ENCODE measurements at places on chromosomes 7 and 10.

DNA sequence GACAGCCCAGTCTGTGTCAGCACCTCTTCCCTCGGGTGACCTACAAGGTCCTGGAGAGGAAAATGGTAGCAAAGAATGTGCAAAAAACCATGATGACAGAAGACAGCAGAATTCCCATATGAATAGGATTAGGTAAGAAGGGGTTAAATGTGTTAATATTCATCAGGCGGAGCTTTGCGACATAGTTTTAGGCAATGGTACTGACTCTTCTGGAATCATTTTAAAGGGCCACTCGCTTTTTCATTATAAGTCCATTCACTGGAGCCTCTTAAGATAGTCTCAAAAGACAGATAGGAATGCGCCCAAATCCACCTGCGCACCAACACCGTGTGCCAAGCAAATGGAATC is 38.2 kb downstream of the DLG5 start:
- no peak for DNase-seq

- DNase-seq = no peak
These were observed 73.2 kb upstream of the PDK4 start for GRCh38 chr7:95669513-95669912.

DNA sequence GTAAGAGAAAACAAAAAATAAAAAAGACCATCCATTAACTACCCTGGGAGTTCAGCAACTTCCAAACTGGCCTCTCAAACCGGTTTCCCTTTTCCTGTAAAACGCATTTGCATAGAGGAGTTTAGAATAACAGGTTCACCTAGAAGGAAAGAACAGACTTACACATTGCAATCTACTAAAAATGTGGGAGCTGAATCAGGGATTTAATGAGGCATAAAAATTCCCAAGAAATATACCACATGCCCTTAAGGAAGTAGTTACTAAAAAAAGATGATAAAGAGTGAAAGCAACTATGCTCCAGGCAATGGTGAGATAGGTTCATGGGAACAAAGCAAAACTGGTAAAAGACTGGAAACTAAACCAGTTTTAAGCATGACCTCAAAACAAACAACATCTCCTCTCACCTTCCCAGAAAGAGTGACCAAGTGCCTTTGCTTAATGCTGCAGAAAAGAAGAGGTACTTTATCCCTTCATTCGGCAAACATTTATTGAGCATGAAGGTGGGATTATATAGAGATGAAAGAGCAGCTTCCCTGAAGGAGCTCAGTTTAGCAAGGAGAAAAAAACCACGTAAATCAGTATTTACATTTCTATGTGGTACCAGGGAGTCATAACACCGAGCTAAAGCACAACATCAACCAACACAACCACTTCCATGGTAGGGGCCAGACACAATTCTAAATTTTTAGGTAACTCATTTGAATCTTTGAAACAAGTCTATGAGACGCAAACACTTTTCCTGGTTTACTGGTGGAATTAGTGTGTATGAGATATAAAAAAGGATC is 152.8 kb downstream of the SGMS1 start:
- no peak for DNase-seq

- no peak for DNase-seq
These were observed 177.1 kb upstream of the CTBP2 start for GRCh38 chr10:125337510-125337909.

DNA sequence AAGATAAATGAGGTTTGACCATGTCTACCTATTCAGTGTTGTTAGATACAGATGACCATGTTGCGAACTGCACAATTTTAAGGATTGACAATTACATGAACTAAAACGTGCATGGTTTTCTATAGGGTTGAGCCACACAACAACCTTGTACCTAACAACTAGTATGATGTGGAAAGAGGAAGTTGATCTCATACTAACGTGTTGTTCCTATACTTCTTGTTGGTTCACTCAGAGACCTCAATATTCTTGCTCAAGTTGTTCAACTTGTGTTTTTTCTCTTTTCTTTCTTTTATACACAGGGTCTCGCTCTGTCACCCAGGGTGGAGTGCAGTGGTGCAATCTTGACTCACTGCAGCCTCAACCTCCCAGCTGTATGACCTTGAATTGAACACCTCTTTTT is 6.1 kb upstream of the KEL start:
- no peak for DNase-seq

- no peak for DNase-seq
These were observed 20.0 kb upstream of the CRYGN start for GRCh38 chr7:151459726-151460473.

DNA sequence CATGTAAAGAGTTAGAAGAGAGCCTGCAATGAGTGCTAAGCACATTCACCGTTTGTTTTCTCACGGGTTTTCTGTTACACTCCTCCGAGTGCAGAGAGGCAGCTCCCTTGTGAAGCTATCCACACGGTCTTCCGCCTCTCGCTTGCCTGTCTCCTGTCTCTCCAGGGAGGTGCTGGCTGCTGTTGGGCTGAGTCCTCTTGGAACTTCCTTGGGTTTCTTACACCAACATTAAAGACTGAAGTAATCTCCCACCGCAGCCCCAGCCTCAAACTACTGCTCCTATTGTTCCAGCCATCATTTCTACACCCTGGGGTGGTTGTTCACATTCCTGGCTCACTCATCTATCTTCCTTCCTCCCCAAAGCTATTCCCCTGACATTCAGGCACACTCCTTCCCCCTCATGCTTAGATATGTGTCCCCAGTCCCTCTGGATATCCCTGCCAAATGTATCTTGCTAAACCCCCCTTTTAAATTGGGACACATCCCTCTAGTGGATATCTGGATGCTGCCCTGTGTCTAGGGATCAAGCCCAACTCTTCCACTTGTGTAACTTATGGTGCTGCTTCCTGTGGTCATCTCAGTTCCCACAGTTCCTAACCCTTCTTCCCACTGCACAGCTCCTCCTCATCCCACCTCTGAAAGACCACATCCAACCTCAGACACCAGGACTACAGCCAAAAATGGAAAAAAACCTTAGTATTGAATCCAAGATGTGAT is 14.1 kb downstream of the ESYT2 start:
- DNase-seq = no peak

DNA sequence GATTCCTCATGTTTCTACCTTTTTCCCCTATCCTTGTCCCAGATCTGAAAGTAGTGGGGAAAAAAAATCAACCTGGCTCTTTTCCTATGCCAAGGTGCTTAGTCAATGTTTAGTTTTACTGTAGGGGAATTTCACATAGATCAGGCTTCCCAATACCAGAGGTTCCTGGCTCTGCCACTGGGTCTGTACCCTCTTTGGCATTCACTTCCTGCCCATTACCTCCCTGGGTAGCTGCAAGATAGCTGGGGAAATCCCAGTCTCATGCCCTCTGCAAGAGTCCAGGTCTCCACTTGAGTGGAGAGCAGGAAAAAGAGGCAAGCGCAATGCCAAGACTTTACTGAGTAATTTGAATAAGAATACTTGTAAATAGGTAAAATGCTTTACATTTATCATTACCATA is 3.5 kb upstream of the BPGM start:
- no peak for DNase-seq

DNA sequence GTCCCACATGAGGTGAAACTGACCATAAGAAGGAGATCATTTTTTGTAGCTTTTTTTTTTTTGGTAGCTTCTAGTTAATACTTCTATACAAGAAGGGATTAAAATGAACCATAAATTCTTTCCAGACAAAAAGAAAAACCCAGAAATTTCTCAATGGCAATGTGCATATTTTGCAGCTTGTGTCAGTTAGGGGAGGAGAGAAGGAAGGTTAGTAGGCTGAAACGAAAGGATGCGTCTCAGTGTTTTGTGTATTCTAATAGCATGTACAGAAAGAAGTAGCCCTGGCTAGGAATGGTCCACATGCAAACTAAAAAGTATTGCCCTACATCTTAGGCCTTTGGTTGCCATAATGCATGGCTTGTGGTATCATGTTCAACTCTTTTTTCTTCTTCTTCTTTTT is 90.6 kb downstream of the CACNB2 start:
- no peak for DNase-seq

GRCh38 chr7:115260381-115260780 is 338.5 kb downstream of the MDFIC start:
- no peak for DNase-seq

Data from GM12892 (cell line).